ENCODE measurements at places on chromosomes 16 and 17.

- no peak for DNase-seq
Observed at GRCh38 chr17:61542027-61542426, 49.0 kb downstream of the NACA2 start.

- no peak for DNase-seq
Observed at GRCh38 chr17:76240461-76241203, at the start of gene RNF157. RNF157 (minus strand) TSS chr17:76240493; CDS start chr17:76240240, 253 bp downstream.

GRCh38 chr16:11276896-11277593 is 765 bp upstream of the PRM2 start:
- DNase-seq: no peak

DNA sequence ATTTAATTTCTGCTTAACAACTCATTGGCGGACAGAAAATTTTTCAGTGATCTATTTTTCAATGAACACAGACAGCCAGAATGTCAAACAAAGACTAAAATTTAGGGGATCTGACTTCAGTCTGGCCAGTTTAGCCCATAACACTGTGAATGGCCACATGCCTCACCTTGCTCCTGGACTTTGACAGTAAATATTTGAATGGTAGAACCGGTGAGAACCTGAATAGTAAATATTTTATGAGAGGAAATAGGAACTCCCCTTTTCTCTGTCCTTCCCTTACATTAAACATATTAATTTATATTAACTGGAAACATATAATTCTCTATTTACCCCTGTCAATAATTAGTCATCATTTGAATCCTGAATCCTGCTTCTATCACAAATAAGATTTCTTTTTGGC is 942.1 kb downstream of the KCNJ2 start:
- DNase-seq: no peak

DNA sequence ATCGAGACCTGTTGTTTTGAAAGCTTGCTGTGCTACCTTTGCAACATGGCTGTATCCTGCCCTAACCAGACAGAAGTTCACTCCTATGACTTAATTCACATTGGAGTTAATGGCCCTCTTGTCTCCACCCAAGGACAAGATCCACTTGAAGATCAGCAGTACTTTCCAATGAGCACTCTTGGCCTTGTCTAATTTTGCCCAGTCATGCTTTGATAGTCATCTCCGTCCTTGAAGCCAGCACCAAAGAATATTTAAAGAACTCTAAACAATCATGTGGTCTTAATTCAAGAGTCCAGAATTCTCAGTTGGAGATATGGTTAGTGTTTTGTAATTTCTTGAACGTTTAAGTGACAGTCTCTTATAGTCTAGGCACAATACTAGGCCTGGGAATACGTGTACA is 775.6 kb upstream of the EEF2KMT start:
- no peak for DNase-seq

- DNase-seq: no peak
Observed at GRCh38 chr17:312476-313148, 40.0 kb downstream of the RPH3AL start.

DNA sequence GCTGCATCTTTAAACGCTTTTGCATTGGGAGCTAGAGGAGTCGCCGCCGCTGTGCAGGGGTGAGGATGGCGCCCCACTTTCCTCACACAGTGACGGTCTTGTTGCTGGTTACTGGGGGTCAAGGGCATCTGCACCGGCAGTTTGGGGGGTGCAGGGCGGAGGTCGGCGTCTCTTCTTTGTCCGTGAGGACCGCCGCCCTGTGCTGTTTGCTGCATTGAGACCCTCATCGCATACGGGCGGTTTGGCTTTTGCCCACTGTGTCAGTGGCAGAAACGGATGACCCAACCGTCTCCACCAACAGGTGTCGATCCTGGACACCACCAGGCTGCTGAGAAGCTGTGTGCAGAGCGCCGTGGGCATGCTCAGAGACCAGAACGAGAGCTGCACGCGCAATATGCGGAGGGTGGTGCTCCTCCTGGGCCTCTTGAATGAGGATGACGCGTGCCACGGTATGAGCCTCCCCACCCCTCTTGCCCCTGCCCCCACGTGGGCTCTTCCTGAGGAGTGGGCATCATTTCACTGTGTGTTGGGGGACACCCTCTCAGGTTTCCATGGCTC is 61.2 kb upstream of the ENDOV start:
- DNase-seq: no peak

- DNase-seq: no peak
Observed at GRCh38 chr17:34276826-34277225, 6.8 kb downstream of the CCL7 start.

- no peak for DNase-seq
Observed at GRCh38 chr16:86044881-86045590, 146.1 kb downstream of the IRF8 start.

GRCh38 chr17:63573634-63574033 is 23.4 kb downstream of the DCAF7 start:
- DNase-seq: no peak

DNA sequence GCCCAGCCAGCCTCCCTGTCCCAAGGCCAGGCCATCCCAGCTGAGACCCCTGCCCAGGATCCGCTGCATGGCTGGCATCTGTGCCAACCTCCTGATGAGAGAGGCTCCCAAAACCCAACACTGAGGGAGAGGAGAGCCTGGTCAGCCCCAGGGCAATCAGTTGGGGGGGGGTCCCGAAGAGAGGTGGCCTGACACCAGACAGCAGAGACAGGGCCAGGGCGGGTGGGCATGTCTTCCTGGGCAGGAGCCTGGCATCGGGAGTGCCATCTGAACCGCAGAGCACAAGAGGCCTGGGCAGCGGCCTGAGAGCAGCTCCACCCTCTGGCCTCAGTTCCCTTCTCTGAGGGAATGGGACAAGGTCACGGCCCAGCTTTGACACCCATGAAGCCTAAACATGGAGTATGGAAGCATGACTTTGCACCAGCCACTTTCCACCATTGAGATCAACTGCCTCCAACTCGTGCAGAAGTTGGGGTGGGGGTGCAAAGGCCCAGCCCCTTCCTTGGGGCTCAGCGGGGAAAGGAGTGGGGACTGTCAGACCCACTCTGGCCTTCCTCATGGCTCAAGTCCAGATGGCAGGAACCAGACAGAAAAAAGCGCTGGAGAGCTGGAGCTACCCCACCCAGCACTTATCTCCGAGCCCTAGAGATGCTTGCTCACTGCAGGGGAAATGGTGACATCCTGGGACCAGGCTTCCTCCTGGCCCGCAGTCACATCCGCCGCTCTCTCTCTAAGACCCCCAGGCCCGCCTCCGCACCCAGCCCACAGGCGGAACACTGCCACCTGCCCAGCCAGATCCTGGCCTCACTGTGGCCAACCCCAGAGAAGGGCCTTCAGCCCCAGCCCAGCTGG is 9.7 kb downstream of the RHBDF2 start:
- DNase-seq: no peak

- no peak for DNase-seq
Observed at GRCh38 chr17:10216213-10216938, 18.0 kb upstream of the GAS7 start.

DNA sequence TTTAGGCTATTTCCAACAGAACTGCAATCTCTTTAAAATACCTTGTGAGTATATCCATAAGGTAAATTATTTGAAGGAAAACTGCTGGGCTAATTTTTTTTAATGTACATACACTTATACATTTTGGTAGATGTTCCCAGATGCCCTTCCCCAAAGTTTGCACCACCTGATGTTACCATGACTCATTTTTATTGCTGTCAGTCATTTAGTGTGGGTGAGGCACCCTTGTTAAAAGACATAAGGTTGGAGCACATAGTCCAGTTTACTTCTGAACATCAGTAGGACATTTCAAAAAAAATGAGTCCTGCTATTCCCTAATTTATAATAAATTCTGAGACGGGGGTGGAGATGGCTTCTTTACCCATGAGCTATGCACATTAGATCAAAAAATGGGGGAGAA is 138.6 kb downstream of the RBFOX1 start:
- DNase-seq: no peak

DNA sequence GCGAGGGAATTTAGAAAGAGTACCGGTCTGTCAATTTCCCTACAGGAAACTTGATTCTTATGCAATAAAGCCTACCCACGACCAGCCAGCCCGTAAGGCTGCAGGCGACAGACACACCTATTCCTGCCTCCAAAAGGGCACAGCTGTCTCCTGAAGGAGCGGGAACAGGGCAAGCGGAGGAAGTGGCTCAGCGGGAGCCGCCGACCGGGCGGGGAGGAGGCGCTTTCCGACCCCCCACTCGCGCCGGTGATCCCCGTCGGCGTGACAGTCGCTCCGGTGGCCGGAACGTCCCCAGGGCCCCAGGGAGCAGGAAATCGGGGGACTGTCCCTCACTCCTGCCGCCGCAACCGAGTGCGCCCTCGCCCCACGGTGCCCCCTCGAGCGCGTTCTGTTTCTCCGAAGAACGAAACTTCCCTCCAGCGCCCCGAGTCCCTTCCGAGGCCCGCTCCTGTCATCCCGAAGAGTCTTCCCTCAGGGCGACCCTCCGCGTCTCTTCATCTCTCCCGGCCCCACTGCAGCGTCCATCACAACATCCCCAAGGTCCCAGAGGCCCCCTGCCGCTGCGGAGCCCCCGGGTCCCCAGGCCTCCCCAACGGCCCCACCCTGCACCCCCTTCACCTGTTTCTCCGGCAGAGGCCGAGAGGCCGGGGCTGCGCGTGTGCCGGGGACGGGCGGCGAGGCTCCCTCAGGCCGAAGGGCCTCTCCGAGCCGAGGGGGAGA is 421 bp downstream of the STAT3 start:
- no peak for DNase-seq

GRCh38 chr17:1498233-1498632 is 5.7 kb upstream of the MYO1C start:
- DNase-seq: no peak

- no peak for DNase-seq
Observed at GRCh38 chr17:30493780-30494179, 16.6 kb downstream of the GOSR1 start.

DNA sequence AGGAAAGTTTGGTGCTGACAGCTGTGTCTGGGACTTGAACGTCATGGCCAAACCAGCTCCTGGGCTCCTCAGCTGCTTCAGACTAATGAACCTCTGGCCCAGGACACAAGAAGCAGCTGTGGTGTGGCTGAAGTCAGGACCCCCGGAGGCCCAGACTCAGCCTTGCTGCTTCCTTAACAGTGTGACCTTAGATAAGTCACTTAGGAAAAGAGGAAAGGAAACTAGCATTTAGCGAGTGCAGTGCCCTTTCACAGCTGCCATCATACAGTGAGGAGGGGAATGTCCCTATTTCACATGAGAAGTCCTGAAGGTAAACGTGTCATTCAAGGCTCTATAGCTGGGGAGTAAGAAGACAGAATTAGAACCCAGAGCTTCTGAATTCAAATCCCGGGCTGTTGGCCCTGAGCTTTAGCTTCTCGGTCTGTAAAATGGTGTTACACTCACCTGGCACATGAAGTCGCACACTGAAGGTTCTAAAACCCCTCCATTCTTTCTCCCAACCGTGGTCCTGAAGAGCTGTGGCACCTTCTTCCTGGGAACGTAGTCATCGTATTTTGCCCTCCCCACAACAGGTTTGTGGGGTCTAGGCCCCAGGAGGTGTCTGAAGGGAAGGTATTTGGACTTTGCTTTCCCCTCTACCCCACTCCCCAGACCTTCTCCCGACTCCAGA is 910 bp upstream of the RAMP2 start:
- no peak for DNase-seq

GRCh38 chr16:73209190-73209589 is 161.3 kb upstream of the ZFHX3 start:
- DNase-seq: no peak

DNA sequence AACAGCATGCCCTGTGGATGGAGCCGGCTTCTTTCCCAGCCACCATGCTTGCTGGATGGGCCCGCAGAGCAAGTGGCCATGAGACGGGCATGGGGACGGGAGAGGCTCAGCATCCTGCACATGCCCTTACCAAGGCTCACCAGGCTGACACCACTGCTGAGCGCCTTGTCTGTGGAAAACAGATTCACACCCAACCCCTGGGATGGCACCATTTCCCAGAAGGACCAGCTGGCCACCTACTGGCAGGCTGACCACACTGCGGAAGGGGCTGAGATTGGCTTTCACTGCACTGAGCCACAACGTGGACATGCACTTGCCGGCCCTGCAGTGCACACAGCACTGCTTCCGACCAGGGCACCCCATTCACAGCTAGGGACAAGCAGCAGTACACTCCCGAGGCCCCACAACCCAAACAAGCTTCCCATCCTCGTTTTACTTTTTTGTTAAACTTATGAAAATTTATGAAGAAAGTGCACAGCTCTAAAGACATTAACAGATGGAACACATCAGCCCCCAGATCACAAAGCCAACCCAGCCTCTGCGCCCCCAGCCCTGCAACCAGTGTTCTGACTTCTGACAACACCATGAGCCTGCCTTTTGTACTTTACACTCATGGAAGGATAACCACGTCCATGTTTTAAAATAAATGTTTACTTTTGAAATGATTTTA is 13.9 kb upstream of the KRTAP17-1 start:
- no peak for DNase-seq

DNA sequence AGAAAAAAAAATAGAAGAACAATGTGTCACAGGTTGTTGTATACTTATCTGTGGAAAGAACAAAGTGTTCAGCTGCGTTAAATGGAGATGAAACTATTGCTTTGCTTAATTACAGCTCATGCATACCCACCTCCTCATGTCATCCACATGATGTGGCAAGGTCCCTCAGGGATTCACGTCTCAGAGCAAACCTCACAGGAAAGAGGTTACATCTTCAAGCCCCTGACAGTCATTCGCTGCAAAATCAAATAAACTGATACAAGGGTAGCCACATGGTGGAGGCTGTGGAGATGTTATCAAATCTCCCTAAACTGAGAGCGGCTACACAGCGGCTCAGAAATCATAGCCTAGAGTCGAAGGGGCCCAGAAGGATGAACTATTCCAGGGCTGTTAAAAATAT is 21.1 kb downstream of the GINS3 start:
- DNase-seq: no peak

DNA sequence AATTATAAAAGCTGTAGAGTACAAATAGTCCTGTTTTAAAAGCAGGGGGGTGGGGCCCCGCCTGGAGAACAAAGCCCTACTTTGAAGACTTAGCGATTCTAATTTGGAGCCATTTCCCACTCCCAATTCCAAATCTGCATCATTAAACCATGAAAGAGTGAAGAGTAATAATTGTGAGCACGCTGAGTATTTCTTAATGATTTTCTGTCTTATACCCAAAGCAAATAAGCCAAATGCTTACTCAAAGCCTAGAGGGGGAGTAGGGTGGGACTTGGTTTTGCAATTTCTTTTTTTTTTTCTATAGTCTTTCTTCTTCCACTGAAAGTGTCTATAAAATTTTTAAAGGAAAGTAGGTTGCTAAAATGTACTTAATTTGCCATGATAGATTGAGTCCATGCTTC is 470.1 kb downstream of the TOX3 start:
- no peak for DNase-seq

- no peak for DNase-seq
Observed at GRCh38 chr16:7546948-7547347, 214.3 kb downstream of the RBFOX1 start.

- DNase-seq: no peak
Observed at GRCh38 chr17:42918902-42919521, 18.4 kb downstream of the G6PC1 start.

GRCh38 chr17:64107500-64108236 is 22.3 kb downstream of the ERN1 start:
- DNase-seq: no peak

- DNase-seq: no peak
Observed at GRCh38 chr17:61660746-61661485, 69.9 kb upstream of the NACA2 start.

All from activated CD8-positive, alpha-beta memory T cell treated with anti-CD3 and anti-CD28 coated beads for 48 hours (primary cell).